Neural crest cell (in vitro differentiated cells): ENCODE measurements at places on chromosomes 5 and 9. TPM values are rescaled to one million over a fixed set of nuclear protein-coding genes. Genes with fewer than 3 reads are reported as not detected.

The CDH9 gene
- total RNA-seq: 0.14 TPM in 1 of 2 replicates, not detected in the other

The MYOZ3 gene
- 2.6 and 3.2 TPM in 2 replicates for total RNA-seq

The LCN1 gene
- total RNA-seq: not detected in 2 replicates

The TBC1D13 gene
- 28.9 and 32.3 TPM in 2 replicates for total RNA-seq

The GABRP gene
- not detected in 2 replicates for total RNA-seq

The C5orf58 gene
- not detected in 2 replicates for total RNA-seq

The IGFBPL1 gene
- 58.9 and 63.8 TPM in 2 replicates for total RNA-seq

The IL3 gene
- total RNA-seq: not detected in 2 replicates

The OR1Q1 gene
- total RNA-seq: not detected in 2 replicates

The PIP5KL1 gene
- total RNA-seq: 2.6 and 3.4 TPM in 2 replicates

The C9orf153 gene
- total RNA-seq: 0.19 and 0.34 TPM in 2 replicates

The GDNF gene
- 0.30 and 0.65 TPM in 2 replicates for total RNA-seq

The PTGR1 gene
- 51.5 and 61.7 TPM in 2 replicates for total RNA-seq

The PLPPR1 gene
- total RNA-seq: 3.2 and 4.7 TPM in 2 replicates

The SLC6A18 gene
- not detected in 2 replicates for total RNA-seq

The RETREG1 gene
- total RNA-seq: 4.6 and 6.2 TPM in 2 replicates

The ARHGEF28 gene
- 0.91 and 0.93 TPM in 2 replicates for total RNA-seq

The GPR150 gene
- 0.14 TPM in 1 of 2 replicates, not detected in the other for total RNA-seq

The CANX gene
- total RNA-seq: 652 and 682 TPM in 2 replicates

The LRRTM2 gene
- total RNA-seq: 0.84 and 1.3 TPM in 2 replicates

The ADGRD2 gene
- 0.44 TPM in 1 of 2 replicates, not detected in the other for total RNA-seq

The FCN2 gene
- not detected in 2 replicates for total RNA-seq

The ANKS6 gene
- 27.4 and 30.9 TPM in 2 replicates for total RNA-seq

The PCDHGC4 gene
- total RNA-seq: 14.8 and 15.9 TPM in 2 replicates

The SLC6A7 gene
- not detected in 2 replicates for total RNA-seq

The PCDH1 gene
- 16.2 and 17.3 TPM in 2 replicates for total RNA-seq

The IFNA6 gene
- total RNA-seq: not detected in 2 replicates

The ISL1 gene
- total RNA-seq: 9.4 and 9.8 TPM in 2 replicates

The PITX1 gene
- total RNA-seq: not detected in 2 replicates

The UNC5A gene
- 0.32 and 0.70 TPM in 2 replicates for total RNA-seq

The ACTBL2 gene
- total RNA-seq: not detected in 2 replicates

The ALDH1A1 gene
- 0.14 TPM in 2 replicates for total RNA-seq

The NTNG2 gene
- 2.4 and 3.6 TPM in 2 replicates for total RNA-seq
